ENCODE measurements at places on chromosomes 12 and 14.

DNA sequence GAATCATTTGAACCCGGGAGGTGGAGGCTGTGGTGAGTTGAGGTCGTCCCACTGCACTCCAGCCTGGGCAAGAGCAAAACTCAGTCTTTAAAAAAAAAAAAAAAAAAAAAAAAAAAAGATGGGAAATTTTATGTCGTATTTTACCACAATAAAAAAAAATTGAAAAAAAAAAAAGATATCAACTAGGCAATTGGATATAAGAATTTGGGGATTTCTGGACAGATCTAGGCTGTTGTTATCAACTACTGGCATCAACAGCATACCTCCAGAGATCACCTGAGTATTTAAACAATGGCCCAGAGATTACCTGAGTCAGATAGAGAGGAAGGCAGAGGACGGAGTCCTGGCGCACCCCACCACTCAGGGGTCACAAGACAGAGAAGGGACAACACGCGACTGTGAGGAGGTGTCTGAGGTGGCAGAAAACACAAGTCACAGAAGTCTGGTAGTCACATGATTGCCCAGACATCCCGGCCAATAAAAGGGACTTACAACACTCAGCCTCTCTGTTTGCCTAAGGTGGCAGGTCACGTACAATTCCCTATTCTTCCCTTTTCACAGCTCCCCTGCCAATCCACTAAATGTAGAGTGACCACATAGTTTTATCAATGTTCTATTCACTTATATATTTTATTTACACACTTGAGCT lies 1.8 kb downstream of the SPRING1 start:
- DNase-seq: no peak

GRCh38 chr12:24746006-24746671 lies 202.8 kb downstream of the BCAT1 start:
- no peak for DNase-seq

GRCh38 chr12:41211448-41211847 lies 23.3 kb downstream of the PDZRN4 start:
- DNase-seq: no peak

DNA sequence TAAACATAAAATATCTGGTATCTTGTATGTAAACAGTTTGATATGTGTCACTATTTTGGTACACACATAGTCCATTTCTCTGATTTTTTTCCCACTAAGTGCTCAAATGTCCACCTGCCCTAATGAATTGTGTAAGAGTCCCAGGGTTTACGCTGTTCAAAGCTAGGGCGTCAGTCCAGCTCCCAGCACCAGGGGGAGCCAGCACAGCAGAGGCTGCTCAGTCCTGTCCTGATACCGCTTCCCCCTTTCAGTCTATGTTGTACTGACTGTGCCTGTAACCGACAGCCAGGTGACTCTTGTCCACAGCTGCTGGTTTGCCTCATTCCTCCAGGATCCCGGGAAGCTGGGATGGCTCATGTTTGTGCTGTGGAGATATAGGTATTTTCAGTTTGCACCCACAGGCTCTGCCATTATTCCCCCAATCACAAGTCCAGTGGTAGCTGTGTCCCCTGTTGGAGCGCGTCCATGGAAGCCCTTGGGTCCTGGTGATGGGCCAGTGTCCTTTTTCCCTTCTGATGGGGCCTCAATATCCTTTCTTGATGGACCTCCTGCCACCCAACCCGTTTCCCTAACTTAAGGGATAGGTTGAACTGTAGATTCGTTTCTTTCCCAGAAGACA lies 242.0 kb downstream of the NEDD1 start:
- DNase-seq: peak; percentile 68

GRCh38 chr14:68576496-68577244 lies 216.2 kb downstream of the ZFP36L1 start:
- no peak for DNase-seq

DNA sequence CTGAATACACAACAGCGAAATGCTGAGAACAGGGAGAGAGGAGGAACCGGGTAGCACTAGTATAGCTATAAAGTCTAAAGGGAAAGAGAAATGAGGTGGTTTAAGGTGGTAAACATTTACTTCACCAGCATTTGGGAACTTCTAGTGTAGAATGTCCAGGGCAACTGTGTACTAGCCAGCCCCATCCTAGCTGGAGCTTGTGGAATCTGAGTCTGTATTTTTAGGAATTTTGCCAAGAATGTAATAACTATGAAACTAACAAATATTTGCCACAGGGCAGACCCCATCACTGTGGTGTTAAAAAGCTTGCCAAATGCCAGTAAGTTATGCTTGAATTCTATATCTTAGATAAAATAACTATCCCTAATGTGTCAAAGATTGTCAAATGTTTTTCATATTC lies 398.9 kb upstream of the MIS18BP1 start:
- no peak for DNase-seq

GRCh38 chr14:68285421-68286179 lies 466.0 kb downstream of the RAD51B start:
- no peak for DNase-seq

DNA sequence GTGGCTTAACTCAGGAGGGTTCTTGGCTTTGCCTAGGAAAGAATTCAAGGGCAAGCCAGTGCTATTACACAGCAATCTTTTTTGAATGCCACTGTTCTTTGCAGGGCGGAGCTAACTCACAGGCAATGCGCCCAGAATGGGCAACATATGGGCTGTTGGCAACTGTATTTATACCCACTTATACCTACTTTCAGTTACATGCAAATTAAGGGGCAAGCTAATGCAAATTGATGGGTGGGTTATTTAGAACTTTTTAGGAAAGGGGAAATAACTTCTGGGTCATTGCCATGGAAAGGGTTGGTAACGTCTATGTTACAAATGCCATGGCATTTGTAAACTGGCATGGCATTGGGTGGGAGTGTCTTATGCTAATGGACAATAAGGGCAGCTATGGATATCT lies 85.4 kb downstream of the C12orf50 start:
- DNase-seq: no peak

DNA sequence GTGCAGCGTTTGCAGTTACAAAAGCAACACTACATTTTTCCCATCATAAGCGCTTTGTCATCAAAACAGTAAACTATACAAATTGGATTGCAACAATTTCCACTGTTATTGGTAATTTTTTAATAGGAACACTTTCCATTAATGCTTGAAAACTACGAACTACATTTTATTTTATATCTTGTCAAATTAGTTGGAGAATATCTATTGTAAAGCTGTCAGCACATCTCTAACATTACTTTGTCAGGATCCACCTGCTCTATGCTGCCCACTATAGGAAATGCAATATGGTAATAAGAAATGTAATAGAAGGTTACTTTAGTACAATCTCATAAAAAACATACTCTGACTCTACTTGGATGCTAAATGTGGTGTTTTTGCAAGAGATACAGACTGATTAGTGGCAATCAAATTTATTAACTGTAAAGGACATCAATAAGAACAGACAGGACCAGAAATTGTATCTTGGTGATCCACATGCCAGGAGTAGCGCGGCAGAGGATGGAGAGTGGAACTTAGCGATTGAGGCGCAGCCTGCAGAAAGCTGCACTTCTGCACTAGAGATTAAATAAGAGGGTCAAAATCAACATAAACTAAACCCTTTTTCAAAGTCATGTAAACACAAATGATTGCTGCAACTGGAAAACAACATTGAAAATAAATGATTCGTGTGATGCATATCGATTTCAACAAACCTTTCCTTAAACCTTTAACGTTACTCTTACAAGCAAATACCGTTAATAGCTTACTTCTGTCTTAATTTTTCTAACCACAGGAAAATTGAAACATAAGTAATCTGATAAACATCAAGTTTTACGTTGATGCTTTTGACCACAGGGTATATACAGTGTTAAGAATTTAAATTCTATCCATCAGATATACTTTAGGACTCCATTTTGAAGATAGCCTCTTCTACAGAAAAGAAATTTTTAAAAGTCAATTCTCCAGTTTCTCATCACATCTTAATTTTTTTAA lies 3.6 kb upstream of the ARID2 start:
- DNase-seq: peak; percentile 66

- no peak for DNase-seq
Measured at GRCh38 chr12:93661021-93661420, 16.2 kb upstream of the CRADD start.

- DNase-seq: peak; percentile 38
Measured at GRCh38 chr12:127998988-127999387, 268.0 kb upstream of the TMEM132C start.

GRCh38 chr14:35229792-35230089 lies 62.4 kb upstream of the PSMA6 start:
- no peak for DNase-seq

DNA sequence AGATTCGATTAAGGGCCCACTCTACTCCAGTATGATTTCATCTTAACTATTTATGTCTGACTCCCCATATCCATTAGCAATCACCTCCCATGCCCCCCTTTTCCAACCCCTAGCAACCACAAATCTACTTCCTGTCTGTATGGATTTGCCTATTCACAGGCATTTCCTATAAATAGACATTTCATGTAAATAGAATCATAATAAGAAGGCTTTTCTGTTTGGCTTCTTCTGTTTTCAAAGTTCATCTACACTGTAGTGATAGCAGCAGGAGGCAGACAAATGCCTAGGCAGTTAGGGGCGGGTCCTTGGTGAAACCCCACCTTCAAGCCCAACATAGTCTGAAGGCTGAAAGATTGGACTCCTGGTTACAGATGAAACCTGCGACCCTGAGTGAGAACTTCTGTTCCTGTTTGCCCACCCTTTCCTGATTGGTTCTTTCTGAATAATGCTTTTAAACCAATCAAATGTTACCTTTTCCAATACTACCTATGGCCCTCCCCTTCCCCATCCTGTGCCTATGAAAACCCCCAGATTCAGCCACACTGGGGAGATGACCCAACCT lies 62.1 kb upstream of the HECTD1 start:
- DNase-seq: no peak

- DNase-seq: no peak
Measured at GRCh38 chr12:46124132-46124847, 133.9 kb upstream of the SCAF11 start.

DNA sequence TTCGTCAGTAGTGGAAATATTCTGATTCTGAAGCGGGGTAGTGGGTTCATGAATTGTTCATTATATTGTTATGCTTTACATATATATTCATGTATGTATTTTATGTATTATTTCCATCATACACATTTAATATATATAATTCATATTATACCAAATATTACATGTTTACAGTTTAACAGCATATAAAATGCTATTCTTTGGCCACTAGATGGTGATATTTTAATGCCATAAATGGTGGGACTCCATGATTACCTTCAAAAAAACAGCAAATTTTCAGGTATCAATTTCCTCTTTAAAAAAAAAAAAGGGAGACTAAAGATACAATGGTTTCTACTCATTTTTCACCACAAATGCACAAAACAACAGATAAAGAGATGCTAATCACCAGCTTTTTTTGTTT lies 41.0 kb downstream of the BDKRB1 start:
- no peak for DNase-seq
